ENCODE measurements at places on chromosomes 5 and 9.

DNA sequence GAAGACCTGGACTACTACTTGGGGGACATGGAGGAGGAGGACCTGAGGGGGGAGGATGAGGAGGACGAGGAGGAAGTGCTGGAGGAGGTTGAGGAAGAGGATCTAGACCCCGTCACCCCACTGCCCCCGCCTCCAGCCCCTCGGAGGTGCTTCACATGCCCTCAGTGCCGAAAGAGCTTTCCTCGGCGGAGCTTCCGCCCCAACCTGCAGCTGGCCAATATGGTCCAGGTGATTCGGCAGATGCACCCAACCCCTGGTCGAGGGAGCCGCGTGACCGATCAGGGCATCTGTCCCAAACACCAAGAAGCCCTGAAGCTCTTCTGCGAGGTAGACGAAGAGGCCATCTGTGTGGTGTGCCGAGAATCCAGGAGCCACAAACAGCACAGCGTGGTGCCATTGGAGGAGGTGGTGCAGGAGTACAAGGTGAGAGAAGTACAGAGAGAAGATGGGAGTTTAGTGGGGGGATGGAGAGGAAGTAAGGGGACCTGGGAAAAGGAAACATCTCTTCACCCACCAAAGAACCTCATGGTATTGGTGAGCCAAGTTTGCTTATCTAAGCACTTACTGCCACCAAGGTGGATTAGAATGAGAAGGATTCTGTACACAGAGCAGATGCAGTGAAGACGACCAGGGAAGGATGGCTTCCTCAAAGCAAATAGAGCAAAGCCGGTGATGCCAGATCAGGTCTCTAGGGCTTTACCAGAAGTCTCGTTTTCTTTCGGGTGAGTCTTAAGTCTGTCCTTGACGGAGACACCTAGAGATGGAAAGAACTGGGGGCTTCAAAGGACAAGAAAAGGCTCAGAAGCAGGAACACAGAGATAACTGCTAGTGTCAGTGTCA, 1.5 kb downstream of the TRIM41 start:
- DNase-seq = no peak

GRCh38 chr5:138655530-138656190, 80.5 kb upstream of the HSPA9 start:
- peak; percentile 51 for DNase-seq

DNA sequence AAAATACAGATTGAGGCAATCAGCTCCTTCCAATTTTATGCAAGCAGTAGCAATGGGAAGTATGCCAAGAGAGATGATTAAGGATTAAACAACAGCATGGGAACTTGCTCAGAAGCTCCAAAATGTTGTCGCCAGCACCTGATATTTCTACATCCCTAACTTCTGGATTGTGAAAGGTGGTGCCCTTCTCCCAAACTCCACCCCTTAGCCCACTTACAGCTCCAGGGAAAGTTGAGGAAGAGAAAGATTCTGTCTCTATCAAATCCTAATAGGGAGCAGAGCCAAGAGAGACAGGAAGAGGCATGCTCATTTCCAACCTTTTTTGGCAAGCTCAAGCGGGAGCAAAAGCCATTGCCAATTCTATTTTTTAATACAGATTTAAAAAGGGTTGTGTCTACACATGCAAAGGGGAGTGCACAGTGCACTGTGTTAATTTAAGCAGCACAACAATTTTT, 92.4 kb upstream of the NR3C1 start:
- peak; percentile 80 for DNase-seq

- DNase-seq = no peak
Measured at GRCh38 chr9:133260334-133261102, 14.5 kb downstream of the ABO start.

DNA sequence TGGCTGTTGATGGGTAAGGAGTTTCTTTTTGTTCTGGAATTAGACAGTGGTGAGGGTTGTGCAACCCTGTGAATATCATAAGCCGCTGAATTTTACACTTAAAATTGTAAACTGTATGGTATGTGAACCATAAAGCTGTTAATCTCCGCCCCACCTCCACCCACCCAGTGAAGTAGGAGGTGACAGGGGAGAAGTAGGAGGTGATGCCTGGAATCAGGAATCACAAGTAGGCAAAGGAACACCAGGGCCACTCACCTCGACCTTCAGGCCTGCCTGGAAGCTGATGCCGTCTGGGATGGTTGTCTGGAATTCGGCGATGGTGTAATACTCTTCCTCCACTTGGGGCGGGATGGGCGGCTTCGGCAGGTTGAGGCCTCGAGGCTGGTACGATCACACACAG, 62.3 kb upstream of the UBTD2 start:
- DNase-seq = no peak

DNA sequence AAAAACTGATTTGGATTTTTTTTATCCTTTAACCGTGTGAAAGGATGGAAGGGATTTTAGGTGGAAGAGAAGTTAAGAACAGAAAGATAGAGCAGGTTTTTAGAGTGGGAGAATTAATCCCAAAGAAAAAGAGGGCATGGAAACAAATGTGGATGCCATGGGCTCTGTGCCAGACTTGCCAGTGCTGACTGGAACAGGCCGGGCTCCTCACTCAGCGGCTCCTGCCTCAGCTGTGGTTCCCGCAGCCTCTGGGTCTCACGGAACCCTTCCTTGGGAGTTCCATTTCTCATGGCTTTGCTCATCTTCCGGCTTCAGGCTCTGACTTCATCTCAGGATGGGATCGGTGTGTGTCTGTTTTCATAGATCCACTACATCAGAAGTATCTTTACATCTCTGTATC, 30.4 kb upstream of the SLC2A8 start:
- DNase-seq = no peak

DNA sequence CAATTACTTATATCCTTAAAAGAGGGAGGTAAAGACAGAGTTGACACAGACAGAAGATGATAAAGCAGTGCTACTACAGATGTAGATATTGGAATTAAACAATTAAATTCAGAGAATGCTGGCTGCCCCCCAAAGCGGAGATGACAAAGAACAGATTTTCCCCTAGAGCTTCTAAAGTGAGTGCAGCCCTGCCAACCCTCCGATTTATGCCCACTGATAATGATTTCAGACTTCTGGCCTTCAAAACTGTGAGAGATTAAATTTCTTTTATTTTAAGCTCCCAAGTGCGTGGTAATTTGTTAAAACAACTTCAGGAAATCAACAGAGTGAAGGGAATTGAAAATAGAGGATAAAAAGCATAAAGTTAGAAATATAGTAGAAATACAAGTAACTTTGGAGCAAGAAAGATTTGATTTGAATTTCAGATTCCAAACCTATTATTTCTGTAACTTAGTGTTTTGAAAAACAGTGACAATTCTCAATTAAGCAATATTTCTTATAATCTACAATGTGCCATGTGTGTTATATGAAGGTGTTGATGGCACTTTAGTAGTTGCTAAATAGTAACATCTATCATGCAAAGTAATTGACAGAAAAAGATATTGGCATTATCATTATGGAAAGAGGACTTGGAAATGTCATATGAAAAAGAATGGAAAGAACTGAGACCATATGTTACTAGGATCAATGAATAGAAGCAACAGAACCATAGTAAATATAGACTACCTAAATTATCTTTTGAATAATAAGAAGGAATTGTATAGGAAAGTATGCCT, 946.4 kb upstream of the PTPRD start:
- no peak for DNase-seq

- DNase-seq = no peak
Measured at GRCh38 chr5:173866858-173867679, 21.1 kb upstream of the CPEB4 start.

- no peak for DNase-seq
Measured at GRCh38 chr9:97276310-97276852, 31.1 kb upstream of the CCDC180 start.

DNA sequence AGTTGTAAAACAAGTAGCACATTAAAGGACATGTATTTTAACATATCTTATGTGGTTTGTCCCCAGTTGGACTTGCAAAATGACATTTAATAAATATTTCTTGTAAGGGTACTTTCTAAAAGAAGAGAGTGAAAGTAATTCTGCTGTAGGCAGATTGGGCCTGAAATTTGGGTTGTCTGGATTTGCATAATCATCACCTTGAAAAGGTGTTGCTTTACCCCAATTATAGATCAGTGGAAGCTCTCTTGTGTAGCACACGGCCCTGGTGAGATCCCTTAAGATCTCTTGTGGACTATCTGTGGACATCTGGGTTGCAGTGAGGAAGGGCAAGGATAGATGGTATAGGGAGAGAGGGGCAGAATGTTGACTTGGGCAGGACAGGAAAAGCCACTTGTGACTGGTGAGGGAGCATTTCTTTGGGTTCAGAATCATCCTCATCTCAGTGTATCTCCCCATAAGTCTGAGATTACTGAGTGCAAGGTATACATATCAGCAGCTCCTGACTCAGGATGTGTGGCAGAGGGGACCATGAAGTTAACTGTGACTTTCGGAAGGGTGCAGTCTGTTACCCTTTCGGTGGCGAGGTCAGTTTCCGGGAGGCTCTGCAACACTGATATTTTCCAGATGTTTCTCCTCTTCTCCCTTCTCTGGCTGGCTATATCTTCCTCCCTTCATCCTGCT, 2.0 kb upstream of the TNFAIP8 start:
- no peak for DNase-seq

DNA sequence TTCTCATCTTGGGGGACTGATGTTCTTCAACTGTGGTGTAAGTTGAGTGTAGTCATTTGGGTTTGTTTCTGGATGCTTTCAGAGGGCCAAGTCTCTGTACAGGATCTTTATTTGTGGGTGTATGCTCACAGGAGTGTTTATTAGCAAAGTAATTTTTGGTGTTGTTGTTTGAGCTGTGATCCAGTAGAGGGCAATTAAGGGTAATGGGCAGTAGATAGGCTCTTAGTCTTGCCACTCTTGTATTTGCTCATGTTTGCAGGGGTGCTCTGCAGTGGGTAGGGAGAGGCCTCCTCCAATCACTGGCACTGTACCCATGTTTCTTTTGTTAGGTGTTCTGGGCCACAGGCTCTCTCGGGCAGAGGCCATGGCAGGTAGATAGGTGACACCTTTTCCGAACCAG, 45.9 kb upstream of the ITGA2 start:
- DNase-seq = no peak

- DNase-seq = peak; percentile 65
Measured at GRCh38 chr5:74684900-74685851, at the start of gene HEXB. HEXB (plus strand) TSS chr5:74685233; CDS start chr5:74685261, 28 bp downstream.
